ENCODE measurements at places on chromosomes 2 and 18.

- DNase-seq: no peak
Observed at GRCh38 chr2:16943279-16943958, 277.8 kb upstream of the CYRIA start.

GRCh38 chr2:76427452-76427851 is 716.7 kb upstream of the GCFC2 start:
- DNase-seq: no peak

GRCh38 chr18:52667463-52668065 is 327.6 kb downstream of the DCC start:
- no peak for DNase-seq

- DNase-seq: no peak
Observed at GRCh38 chr2:137182071-137182470, 416.7 kb downstream of the THSD7B start.
